Fibroblast of gingiva (primary cell): ENCODE measurements at places on chromosomes 6 and 20.

DNA sequence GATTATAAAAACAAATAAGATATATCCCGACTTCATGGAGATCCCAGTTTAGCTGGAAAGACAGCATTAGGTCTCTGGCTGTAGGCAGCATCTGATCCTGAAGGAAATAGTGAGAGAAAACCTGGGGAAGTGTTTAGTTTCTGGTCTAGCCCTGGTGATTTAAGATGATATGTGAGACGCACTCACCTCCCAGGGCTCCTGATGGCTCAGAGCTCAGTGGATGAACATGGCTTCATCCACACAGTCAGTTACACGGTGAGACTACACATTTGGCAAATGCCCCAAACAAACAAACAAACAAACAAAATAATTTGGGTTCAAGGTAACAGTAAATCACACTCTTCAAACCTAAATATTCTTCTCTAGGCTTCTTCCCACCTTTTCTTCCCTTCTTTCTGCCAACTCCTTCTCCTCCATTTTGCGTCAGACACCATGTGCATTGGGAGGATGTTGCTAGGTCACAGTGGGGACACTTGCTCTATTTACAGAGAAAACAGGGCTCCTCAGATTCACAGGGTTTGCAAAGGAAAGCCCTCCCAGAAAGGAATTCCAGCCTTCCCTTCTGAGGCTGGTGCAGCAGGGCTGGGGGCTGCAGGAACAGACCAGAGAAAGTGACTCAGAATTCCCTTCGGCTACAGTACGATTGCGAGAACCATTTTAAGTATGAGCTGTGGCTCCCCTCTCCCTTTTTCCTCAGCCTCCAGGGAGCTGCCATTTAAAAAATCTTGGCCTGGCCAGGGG is 59.6 kb upstream of the SALL4 start:
- DNase-seq: no peak

DNA sequence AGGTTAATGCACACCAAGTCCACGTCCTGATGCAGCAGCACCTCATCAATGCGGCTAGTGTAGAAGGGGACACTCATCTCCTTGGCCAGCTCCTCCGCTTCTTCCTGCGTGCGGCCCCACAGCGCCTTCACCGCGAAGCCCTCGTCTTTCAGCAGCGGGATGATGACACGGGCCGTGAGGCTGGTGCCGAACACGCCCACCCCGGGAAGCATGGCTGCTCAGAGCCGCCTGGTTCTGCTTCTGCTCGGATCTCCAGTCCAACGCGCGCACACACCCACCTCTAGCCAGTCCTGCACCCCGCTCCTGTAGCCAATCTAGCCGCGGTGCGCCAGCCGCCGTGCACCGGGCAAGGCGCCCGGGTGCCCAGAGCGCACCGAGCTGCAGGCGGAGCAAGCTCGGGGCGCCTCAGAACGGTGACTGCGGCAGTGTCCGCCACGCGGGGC is 700 bp downstream of the GFOD1 start:
- peak; percentile 63 for DNase-seq

DNA sequence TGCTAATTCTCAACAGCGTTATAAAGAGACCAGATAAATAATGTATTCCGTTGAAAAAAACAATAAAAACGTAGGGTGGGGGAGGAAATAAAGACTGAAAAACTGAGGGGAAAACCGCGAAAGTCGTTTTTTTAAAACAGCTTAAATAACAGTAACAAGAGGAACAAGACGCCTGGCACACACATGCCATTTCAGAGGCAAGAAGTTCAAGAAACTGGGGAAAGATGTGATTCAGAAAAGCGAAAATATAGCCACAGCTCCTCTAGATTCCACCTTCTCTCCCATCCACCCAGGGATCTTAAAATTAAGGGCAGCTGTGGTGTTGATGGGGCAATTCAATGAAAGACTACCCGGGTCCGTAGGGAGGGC is 1.3 kb downstream of the EPB41L2 start:
- peak; percentile 10 for DNase-seq

- no peak for DNase-seq
Observed at GRCh38 chr6:135372758-135373157, 124.8 kb downstream of the AHI1 start.

GRCh38 chr6:121442576-121442975 is 7.1 kb downstream of the GJA1 start:
- peak; percentile 23 for DNase-seq

- no peak for DNase-seq
Observed at GRCh38 chr6:111972745-111973117, 81.2 kb upstream of the CCN6 start.

GRCh38 chr6:153125032-153125431 is 6.0 kb downstream of the RGS17 start:
- DNase-seq: no peak

- DNase-seq: no peak
Observed at GRCh38 chr20:46801003-46801702, 91.7 kb downstream of the SLC2A10 start.

DNA sequence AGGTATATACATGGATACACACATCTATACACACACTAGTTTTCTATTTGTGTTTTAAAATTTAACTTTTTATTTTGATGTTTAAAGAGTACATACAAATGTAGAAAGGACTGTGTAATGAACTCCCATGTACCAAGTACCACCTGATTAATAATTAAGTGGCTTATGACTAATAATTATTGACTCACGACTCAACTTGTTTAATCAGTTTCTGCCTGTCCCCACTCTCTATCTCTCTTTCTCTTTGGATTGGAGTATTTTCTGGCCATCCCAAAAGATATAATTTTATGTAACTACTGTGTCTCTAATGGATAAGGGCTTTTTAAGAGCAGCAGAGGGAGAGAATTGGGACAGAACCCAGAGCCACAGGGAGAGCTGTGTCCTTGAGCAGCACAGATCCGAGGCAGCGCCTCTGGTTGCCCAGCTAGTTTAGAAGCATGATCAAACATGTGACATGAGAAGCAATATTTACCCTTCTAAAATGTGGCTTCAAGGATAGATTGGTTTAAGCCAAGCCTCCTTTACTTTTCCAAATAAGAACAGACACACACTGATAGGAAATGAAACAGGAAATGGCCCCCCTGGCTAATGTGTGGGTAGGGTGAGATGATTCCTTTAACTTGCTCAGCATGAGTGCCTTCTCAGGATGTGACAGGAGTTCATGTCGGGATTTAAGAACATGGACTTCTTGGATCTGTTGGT is 81.0 kb downstream of the ERMARD start:
- no peak for DNase-seq

DNA sequence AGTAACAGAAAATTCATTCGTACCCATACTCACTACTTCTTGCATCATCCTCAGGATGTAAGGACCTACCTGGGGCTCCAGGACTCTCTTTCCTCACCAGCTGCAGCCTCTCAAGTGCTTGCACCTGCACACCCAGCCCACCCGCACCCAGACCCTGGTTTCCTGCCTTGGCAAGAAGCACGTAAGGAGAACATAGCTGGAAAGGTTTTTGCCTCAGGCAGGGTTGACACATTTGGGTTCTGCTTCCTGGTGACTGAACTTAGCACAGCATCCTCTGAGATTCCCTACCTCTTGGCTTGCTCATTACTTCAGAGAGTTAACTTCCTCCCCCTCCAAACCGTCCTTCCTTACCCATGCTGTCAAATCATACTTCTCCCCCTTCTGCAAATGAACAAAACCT is 556.9 kb downstream of the CD83 start:
- DNase-seq: no peak

- peak; percentile 37 for DNase-seq
Observed at GRCh38 chr20:3209257-3209945, at the start of gene ITPA. Gene ITPA (plus strand): TSS chr20:3209498. CDS start chr20:3209552, 54 bp downstream.

DNA sequence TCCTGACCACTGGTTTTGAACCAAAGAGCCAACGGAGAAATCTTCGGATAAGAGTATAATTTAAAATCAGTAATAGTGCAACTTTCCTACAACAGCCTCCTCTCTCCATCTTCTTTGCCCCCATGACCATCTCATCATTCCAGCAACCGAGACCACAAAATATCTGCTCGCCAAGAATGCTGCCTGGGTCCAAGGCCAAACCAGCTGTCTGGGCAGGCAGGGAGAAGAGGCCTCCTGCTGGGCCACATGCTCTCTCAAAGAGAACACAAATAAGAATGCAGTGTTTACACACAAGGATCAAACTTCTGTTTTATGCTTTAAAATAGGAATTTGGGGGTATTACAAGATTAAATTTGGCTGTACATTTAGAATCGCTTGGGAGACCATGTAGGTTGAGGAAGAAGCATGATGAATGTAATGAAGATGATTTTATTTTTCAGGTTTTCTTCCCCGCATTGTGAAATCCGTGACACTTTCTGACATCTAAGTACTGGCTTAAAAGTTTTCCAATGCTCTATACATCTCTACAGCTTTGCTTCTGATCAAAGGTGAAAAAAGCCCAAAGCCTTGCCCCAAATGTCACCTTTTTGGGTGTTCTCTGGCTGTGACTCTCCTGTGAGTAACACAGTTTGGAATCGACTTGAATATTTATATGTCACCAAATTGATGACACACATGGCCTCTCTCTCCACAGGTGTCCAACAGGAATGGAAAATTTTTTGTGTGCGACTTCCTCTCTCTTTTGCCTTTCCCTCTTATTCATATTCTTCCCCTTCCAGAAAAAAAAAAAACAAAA is 79.4 kb upstream of the PROKR2 start:
- no peak for DNase-seq

DNA sequence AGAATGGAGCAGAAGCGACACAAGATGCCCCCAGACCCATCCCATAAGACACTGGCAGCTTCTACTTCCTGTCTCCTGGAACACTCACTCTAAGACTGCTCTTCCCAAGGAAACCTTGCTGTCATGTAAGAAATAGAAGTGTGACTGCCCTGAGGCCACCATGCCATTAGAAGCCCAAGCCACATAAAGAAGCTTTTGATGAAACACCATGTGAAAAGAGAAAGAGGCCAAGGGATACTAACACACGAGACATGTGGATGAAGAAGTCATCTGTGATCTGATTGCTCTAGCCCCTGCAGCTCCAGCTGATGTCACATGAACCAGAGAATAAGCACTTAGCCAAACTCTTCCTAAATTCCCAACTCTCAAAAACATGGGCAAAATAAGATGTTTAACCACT is 117.9 kb upstream of the PCSK2 start:
- no peak for DNase-seq

GRCh38 chr20:53515749-53516148 is 77.9 kb downstream of the ZNF217 start:
- DNase-seq: no peak

DNA sequence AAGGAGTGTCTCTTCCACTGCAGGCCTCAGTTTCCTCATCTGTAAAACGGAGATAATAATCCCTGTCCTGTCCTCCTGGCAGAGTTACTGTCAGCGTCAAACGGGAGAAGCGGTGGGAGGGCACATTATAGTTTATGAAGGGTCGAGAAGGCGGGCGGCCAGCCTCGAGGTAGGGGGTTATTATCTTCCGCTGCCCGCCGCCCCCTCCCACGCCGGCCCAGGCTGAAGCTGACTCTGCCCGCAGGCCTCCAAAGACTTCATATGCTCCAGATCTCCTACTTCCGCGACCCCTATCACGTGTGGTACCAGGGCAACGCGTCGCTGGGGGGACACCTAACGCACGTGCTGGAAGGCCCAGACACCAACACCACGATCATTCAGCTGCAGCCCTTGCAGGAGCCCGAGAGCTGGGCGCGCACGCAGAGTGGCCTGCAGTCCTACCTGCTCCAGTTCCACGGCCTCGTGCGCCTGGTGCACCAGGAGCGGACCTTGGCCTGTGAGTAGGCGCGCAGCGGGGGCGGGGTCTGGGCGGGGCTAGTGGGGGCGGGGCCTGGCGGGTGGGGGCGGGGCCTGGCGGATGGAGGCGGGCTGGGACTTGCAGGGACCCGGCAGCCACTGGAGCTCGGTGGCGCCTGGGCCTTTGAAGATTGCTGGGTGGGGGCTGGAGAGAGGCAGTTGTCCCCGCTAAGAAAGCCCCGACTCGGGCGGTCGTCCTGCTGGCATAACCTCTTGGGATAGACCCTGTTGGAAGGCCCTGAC is 2.8 kb downstream of the PROCR start:
- no peak for DNase-seq

GRCh38 chr20:57498425-57499400 is 26.2 kb downstream of the CTCFL start:
- no peak for DNase-seq
